ENCODE measurements at places on chromosomes 3 and 15.

DNA sequence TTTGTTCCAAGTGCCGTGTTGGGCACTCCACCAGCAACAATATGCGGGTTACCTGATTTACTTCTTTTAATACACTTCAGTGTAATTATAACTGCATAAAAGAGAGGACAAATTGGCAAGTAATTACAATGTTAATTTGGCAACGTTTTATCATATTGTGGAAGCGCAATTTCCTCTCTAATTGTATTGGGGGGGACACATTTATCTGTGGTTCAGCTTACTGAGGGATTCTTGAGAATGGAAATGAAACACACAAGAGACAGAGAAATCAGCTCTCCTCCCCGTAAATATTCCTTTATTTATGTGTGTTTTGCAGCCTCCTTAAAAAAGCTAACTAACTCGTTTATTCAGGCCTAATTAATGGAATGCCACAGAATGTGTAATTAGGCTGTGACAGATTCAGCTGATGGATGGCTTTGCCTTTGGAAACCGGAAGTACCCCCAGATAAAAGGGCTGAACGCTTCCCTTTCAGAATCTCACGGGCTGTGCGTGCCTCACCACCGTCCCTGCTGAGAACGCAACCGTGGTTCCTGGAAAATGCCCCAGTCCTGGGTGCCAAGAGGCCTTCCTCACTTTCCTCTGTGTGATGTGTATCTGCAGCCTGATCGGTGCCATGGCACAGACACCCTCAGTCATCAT, 247.1 kb upstream of the ST8SIA2 start:
- DNase-seq: no peak

GRCh38 chr15:42137461-42138261, 18.8 kb downstream of the PLA2G4F start:
- peak; percentile 66 for DNase-seq

DNA sequence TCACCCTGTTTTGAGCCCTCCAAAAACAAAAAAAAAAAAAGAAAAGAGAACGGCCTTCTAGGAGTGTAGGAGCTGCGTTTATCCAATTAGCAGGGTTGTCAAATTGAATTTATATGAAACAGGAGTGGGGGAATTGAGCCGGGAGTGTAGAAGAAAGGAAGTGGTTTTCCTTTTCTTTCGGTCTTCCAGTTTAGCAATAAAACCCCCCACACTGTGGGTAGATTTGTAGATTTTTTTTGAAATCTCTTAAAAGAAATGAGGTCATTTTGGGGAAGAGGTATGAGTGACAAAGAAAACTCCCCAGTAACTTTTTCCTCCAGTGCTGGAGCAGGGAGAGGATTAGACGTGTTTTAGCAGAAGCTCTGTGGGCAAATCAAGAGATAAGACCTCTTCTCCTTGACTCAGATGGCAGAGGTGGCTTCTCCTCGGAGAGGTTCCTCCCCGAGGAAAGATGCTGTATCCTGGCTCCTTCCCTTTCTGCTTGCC, 30.8 kb downstream of the BOC start:
- no peak for DNase-seq

GRCh38 chr3:31448035-31448881, 84.5 kb upstream of the STT3B start:
- no peak for DNase-seq

DNA sequence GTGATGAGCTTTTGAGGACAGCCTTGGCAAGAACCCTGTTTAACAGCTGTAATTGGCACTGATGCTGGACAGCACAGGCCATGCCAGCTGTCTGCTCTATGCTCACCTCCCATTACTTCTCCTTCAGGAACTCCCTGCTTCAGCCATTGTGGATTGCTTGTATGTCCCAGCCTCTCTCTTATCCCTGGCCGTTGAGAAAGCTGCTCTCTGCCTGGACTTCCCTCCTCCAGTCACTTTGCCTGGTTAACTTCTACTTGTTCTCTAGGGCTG, 444.5 kb downstream of the EPHB1 start:
- DNase-seq: no peak

DNA sequence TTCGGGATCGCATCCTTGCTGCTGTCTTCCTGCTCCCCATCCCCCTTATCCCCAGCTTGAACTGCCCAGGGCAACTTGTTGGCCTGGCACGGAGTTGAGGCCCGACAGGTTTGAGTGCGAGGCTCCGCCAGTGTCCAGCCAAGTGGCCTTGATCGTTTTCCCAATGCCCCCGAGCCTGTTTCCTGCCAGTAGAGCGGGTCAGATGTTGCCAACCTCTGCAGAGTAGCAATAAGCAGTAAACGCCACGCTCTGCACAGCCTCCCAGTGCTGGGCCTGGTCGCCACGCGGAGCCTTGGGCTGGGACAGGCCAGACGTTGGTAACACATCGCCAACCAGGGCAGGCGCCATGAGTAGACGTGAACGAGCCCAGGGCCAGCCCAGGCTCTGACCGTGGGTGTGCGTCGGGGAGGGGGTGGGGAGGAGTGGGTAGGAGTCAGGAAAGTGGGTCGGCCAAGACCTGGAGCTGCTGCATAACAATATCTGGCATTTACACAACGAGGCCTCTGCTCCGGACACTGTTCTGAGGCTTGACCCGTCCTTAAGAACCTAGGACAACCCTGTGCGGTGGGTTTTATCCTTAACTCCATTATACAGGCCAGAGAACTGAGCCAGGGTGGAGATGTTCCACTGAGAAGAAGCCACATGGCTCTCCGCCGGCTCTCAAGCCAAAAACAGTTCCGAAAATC, 444 bp upstream of the ABHD14A start:
- no peak for DNase-seq

- DNase-seq: no peak
Measured at GRCh38 chr3:101819649-101820206, 29.6 kb upstream of the NFKBIZ start.

GRCh38 chr3:165185707-165186327, 10.4 kb downstream of the SLITRK3 start:
- peak; percentile 66 for DNase-seq

DNA sequence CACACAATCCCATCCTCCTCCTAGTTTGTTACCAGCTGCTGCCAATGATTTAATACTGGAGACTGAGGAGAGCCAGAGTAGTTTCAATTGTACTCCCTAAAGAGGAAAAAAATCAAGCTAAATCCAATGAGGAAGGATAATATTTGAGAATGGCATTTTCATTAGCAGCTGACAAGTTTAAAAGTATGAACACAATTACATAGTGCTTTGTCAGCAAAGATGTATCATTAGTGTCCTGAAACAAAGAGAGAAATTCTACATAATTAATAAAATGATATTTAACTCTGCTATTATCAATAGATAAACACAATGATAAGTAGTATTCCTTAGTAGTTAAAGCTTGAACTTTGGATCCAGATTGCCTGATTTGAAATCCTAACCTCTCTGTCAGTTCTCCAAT, 163.9 kb downstream of the FGF12 start:
- DNase-seq: no peak

DNA sequence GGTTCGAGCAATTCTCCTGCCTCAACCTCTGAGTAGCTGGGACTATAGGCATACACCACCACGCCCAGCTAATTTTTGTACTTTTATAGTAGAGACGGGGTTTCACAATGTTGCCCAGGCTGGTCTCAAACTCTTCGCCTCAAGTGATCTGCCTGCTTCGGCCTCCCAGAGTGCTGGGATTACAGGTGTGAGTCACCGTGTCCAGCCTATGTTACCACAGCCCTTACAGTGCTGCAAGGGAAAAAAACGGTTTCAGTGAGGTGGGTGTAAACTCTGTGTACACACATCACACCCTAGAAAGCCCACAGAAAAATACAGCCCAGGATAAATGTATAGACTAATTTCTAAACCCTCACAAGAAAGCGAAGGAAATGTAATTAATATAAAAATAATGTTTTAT, 103.5 kb upstream of the AKAP13 start:
- no peak for DNase-seq

DNA sequence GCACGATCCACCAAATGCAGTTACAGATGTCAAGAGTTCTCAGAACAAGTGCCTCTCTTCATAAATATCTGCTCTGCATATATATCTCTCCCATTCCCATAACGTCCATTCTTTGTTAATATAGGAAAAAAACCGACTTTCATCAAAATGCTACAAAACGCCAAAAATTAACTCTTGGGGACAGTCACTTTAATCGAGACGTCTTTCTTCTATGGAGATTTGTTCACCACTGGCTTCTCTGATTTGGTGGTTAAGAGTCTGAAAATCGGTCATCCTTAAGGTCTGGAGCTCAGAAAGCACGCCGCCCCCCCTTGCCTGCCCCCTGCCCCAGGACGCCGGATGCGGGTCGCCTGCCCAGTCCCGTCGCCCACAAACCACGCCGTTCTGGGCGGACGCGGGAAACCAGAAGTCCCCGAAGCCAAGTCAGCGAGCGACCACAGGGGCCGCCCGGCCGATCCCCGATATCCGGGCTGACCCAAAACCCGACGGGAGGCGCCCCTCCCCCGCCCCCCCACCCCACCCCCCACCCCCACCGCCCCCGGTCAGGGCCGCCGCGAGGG, 252.7 kb downstream of the TJP1 start:
- DNase-seq: no peak

GRCh38 chr15:34944936-34945335, 24.6 kb downstream of the AQR start:
- no peak for DNase-seq

GRCh38 chr3:182904164-182904563, 76.2 kb downstream of the DCUN1D1 start:
- no peak for DNase-seq

DNA sequence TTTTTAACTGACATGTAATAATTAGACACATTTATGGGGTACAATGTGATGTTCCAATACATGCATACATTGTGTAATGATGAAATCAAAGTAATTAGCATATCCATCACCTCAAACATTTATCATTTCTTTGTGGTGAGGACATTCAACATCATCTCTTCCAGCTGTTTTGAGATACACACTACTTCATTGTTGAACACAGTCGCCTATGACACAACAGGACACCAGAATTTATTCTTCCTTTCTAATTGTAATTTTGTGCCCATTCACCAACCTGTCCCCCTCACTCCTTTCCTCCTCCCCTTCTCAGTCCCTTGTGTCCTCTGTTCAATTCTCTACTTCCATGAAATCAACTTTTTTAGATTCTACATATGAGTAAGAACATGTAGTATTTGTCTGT, 113.4 kb upstream of the CBLB start:
- no peak for DNase-seq

DNA sequence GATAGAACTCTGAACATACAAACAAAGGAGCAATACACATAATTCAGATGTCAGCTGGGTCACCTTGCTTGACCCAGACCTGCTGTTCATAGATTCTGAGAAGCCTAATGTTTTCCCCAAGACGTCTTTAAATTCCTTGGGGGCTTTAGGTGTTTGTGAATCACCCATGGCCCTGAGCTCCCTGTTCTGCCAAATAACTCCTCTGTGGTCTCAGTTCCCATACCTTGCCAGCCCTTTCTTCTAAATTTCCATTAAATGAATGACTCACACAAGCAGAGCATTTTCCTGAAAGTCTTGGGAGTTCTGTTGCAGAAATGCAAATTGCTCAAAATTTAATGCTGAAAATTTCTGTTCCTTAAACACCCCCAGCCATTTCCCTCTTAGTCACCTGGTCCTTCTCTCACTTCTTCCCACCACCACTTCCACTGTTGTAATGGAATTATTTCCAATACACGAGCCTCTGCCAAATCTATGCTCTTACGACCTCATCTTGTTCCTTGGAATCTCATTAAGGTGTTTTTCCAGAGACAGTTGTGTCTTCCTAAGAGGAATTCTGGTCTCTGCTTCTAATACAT, 33.4 kb upstream of the PSMD6 start:
- DNase-seq: no peak

- no peak for DNase-seq
Measured at GRCh38 chr15:85380812-85381642, 624 bp downstream of the AKAP13 start.

DNA sequence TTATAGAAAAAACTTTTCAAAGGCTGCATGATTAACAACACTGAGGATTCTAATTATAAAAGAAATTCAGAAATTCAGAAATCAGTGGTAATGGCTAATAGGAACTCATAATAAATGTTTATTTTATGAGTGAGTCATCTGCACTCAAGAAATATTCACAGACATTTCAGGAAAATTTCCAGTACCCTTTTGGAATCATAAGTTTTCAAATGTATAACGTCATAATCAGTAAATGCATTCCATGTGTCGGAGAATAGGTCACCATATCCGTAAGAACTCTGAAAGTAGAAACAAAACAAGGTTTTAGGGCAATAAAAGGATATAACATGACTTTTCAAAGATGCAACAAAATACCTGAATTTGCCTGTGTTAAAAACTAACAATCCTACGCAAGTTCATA, 24.7 kb downstream of the EOGT start:
- no peak for DNase-seq

- no peak for DNase-seq
Measured at GRCh38 chr3:143771258-143771657, 77.0 kb downstream of the SLC9A9 start.

- DNase-seq: no peak
Measured at GRCh38 chr3:53412953-53413352, 65.6 kb upstream of the DCP1A start.

DNA sequence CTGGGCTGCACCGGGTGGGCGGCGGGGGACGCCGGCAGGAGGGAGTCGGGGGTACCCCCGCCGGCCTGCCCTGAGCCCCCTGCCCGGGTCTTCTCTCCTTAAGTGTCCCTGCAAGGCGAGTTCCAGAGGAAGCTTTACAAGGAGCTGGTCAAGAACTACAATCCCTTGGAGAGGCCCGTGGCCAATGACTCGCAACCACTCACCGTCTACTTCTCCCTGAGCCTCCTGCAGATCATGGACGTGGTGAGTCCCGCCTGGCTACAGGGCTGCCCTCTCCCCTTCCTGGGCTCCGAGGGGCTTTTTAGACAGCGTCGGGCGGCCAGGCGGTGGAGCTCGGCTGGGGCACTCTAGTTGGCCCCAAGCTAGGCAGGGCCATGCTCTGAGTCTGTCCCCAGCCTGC, 480 bp downstream of the CHRNA7 start:
- DNase-seq: peak; percentile 8

DNA sequence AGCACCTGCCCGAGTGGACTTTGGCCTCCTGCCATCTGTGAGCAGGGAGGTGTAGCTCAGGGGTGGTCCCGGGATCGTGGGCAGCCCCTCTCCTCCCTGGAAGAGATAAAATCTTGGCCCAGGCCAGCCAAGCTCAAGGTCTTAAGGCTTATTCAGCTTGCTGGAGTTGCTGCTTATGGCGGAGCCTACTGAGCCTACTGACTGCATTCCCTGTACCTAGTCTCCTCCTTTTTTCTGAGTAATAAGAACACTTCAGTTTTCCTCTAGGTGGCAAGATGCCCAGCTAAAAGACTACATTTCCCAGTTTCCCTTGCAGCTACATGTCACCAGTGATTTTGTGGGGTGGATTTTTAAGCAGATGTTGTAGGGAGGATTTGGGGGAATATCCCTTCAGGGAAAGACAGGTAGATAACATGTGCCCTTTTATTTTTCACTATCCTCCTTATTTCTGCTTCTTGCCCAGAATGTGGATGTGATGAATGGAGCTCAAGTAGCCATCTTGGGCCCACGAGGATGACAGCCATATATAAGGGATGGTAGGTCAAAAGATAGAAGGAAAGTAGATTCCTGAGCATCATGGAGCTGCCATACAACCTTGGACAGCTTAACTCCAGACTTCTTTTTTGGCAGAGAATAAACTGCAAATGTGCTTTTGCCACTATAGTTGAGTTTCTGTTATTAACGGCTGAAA, 41.4 kb upstream of the INSYN1 start:
- DNase-seq: no peak
